ENCODE measurements at places on chromosomes 13 and 19.

- DNase-seq: no peak
Observed at GRCh38 chr13:97627566-97627965, 193.6 kb downstream of the RAP2A start.

GRCh38 chr19:47102346-47103060, 11.1 kb downstream of the ZC3H4 start:
- no peak for DNase-seq

- no peak for DNase-seq
Observed at GRCh38 chr13:50989476-50989875, 79.9 kb downstream of the RNASEH2B start.

DNA sequence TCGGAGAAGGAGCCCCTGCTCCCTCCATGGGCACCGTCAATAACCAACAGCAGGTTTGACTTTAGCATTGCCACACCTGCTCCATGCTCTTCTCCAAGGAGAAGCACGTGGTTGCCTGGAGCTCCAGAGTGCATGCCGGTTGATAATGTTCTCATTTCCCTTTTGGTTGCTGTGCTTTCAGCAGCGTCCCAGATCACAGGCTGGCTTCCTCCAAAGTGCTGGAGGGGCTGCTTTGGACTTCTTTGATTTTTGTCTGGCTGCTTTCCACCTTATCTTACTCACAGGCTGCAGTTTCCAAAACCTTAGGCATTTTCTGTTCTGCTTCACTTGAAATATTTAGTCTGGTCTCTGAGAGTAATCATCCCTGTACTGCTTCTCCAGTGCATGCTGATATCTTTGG, 123.8 kb upstream of the IRS2 start:
- DNase-seq: no peak

DNA sequence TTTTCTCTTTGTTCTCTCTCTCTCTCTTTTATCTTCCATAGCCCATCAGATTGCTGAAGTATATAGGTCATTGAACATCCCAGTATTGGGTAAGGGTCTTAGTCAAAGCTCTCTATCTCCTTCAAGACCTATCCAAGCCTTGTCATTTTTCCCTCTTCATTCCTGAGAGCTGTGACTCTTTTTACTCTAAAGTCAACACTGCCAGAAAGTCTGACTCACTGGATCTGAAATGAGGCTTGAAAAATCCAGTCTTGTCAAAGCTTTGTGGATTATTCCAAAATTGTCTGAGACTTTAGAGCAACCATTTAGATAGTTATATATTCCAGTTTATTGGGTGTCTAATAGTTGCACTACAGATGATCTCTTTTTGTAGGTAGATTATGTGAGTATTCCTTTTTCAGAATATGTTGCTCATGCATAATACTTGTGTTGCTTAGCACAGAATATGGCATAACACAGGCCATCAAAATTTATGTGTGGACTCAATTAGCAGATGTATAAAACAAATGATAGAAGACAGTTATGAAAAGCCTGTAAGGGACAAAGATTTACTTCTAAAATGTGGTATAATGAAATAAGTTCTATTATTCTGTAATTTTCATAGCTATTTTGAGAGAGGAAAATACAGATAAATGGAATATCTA, 389.3 kb upstream of the PCDH9 start:
- DNase-seq: no peak
